Stimulated activated CD4-positive, alpha-beta T cell treated with anti-CD3 and anti-CD28 coated beads, Interleukin-1b, Interleukin-23, amount 100 ng/mL, for 24 hours (primary cell): ENCODE measurements at places on chromosomes 2 and 18.

DNA sequence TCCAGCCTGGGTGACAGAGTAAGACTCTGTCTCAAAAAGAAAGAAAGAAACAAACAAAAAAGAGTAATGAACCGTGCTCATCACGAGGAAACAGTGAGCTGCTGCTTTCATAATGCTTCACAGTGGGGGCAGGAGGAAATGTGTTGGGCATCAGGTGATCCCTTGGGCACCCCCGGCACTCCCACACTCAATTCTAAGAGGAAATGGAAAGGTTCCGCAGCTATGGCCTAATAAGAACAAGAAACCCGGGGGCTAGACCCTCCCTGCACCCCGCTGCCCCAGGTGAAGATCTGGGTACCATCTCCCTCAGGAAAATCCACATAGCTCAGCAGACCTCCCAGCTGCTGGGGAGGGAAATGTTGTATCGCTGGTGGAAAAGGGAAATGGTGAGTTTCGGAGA, 118.9 kb downstream of the LPIN1 start:
- no peak for DNase-seq

DNA sequence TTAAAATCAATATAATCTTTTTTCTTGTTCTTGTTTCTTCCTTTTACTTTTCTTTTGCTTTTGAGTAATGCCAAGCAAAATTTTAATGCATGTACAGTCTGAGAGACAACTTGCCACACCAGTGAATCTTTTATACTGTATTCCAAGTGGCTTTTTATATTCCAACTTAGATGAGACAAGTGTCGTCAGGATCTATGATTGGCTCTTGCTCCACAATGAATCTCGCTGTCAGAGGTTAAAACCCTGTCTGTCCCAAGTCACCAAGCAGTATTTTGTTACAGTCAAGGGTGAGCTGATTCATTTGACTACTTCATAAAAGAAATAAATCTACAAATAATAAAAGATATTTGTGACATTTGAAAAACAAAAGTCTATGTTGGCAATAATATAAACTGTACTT, at the start of gene MSTN:
MSTN (minus strand) TSS at position 129 of the 400 bp plus-strand sequence. CDS start 133 bp downstream, outside the sequence.
- no peak for DNase-seq

- DNase-seq, result no peak
These were observed 8.4 kb downstream of the BCL11A start for GRCh38 chr2:60544954-60545560.

DNA sequence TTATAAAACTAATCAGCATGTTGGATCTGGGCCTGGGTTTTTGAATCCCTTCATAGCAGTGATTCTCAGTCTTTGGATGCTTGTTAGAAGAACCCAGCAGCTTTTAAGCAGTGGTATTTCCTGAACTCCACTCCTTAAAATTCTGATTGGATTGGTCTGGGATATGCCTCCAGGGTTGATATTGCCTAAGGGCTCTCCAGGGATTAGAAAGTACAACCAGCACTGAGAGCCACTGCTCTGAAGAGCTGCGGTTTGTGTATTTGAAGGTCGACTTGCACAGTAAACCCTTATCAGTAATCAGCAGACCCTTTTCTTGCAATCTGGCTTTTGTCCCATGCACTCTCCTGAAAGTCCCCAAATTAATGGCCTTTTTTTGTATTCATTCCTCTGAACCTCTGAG, 17.0 kb upstream of the RBMS1 start:
- DNase-seq, result no peak

DNA sequence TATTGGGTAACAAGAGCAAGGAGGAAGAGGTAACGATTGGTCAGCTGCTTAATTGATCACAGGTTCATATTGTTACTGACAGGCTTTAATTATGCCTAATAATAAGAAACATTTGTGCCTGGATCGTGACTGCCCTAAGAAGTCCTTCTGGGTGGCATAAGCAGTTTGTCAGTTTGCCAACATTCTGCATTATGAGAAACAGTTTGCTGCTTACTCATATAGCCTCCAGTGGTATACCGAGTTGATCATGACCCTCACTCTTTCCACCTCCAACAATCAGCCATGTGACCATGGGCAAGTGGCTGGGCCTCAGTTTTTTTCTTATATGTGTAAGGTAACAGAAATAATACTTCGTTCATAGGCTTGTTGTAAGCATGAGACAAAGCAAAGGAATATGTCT, 96.6 kb upstream of the CABLES1 start:
- DNase-seq, result no peak

- no peak for DNase-seq
These were observed 19.3 kb upstream of the FZD7 start for GRCh38 chr2:202014318-202014717.

- DNase-seq, result no peak
These were observed 150.2 kb downstream of the TMEFF2 start for GRCh38 chr2:192044496-192044895.
